Renal cortex interstitium (tissue), 15 donors: ENCODE measurements at places on chromosomes 7 and 10. TPM values are rescaled to one million over a fixed set of nuclear protein-coding genes. Genes with fewer than 3 reads are reported as not detected.

GRCh38 chr7:100563809-100564400, 9.8 kb downstream of the SAP25 start:
- DNase-seq: no peak

- DNase-seq: no peak
Measured at GRCh38 chr10:43383204-43383971, 12.0 kb downstream of the FXYD4 start.

DNA sequence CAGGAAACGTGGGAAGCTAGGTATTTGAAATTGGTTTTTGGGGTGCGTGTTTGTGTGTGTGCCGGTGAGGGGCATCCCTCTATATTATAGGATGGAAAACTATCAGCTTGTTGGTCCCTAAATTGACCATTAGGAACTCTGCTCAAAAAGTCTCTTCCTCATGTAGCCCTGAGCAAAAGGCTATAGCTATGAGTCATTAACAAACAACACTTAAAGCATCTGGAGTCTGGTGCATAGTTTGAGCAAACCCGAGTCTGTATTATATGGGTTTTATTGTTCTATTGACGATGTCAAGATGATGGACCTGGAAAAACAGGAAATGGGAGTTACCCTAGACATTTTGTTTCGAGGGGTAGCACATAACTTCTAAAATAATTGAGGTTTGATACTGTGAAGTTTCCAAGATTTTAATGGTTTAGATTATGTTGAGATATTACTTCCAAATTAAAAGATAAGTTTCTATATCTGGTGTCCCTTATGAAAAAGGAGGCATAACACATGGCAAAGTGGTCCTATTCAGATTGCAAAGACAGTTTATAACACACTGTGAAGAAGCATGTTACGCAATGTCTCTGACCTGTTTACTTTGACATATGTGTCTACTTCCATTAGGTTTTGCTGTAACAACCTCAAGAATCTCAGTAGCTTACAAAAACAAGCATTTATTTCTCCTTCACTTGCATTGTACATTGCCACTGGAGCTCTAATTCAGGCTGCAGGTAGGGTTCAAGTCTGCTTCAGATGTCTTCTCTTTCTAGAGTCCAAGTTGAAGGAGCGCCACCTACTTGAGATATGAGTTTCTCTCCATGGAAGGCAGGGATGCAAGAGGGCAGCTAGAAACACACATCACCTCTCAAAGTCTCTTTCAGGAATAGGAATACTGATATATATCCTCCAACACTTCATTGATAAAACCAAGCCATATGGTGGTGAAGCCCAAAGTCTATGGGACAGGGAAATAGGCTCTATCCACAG, 357.7 kb downstream of the PHF14 start:
- DNase-seq: no peak

GRCh38 chr10:25338271-25338670, 163.5 kb downstream of the GPR158 start:
- no peak for DNase-seq

DNA sequence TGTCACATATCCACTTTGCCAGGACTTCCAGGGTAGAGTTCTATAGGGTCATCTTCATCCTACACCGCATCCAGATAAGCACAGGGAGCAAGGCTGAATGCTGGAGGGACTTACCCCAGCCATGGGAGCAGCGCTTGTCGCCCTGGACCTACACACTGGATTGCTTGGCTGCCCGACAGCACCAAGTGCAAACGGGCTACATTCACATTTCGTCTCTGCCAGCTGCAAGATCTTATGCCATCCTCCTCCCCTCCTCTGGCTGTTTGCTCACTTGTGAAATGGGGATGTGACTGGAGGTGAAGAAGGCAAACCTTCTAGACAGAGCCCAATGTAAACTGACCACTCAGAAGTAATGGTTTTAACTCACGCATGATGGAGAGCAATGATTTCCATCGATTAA, 1.0 kb downstream of the DDC start:
- no peak for DNase-seq

- no peak for DNase-seq
Measured at GRCh38 chr10:83253011-83253671, 886.2 kb upstream of the GHITM start.

DNA sequence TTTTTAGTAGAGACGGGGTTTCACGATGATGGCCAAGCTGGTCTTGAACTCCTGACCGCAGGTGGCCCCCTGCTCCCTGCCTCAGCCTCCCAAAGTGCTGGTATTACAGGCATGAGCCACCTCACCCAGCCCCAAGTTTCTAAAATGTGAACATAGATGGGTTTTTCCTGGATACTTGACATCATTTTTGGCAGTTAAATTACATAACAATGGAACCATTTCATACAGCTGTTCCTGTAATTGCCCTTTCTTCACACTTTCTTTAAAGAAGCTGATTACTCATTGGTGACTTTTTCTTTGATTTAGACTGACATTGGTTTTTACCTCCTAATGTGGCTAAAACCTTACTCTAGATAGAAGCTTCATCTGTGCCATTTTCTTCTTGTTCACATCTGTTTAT, 5.9 kb downstream of the ZKSCAN1 start:
- no peak for DNase-seq

DNA sequence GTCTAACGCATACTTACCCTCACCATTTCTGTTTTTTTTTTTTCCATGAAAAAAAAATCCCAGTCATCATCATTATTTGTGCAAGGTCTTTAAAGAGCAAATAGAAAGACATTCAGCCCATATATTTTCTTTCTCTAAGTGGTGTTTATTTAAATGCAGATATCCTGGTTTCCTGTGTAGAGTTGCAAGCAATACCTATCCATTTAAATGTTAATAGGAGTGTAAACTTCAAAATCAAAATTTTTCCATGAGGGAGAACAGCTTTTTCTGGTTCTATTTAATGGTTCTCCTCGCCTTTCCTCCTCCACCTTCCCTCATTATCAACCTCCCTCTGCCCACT, 120.1 kb upstream of the AGK start:
- DNase-seq: no peak

- no peak for DNase-seq
Measured at GRCh38 chr10:78898341-78899097, 170.2 kb upstream of the ZMIZ1 start.

- no peak for DNase-seq
Measured at GRCh38 chr10:16887565-16887964, 70.3 kb upstream of the RSU1 start.

GRCh38 chr7:2228921-2229320, 3.8 kb downstream of the MAD1L1 start:
- no peak for DNase-seq

- DNase-seq: peak; percentile 57
Measured at GRCh38 chr10:51074238-51075028, at the start of gene PRKG1. Gene PRKG1 (plus strand): TSS chr10:51074487.

- DNase-seq: no peak
Measured at GRCh38 chr10:77685432-77685831, 47.8 kb upstream of the KCNMA1 start.

DNA sequence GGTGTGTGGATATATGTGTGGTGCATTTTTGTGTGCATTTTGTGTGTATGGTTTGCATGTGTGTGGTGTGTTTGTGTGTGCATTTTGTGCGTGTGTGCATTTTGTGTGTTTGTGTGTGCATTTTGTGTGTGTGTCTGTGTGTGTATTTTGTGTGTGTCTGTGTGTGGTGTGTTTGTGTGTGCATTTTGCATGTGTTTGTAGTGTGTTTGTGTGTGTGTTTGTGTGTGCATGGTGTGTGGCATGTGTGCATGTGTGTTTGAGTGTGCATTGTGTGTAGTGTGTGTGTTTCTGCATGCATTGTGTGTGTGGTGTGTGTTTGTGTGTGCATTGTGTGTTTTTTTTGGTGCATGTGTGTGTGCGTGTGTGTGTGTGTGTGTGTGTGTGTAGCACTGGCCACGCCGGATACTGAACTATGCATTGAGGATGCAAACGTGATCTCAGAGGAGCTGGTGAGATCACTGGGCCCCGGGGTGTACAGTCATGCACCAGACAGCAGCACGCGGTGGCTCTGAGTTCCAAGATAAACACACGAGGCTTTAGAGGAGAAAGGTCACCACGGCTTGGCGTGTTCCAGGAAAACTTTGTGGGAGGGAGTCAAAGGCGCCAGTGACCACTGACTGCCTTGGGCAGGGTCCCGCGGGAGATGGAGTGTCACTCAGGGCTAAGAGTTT, 106.6 kb upstream of the SHH start:
- DNase-seq: no peak

GRCh38 chr10:12934777-12935176, 66.7 kb downstream of the CCDC3 start:
- no peak for DNase-seq

DNA sequence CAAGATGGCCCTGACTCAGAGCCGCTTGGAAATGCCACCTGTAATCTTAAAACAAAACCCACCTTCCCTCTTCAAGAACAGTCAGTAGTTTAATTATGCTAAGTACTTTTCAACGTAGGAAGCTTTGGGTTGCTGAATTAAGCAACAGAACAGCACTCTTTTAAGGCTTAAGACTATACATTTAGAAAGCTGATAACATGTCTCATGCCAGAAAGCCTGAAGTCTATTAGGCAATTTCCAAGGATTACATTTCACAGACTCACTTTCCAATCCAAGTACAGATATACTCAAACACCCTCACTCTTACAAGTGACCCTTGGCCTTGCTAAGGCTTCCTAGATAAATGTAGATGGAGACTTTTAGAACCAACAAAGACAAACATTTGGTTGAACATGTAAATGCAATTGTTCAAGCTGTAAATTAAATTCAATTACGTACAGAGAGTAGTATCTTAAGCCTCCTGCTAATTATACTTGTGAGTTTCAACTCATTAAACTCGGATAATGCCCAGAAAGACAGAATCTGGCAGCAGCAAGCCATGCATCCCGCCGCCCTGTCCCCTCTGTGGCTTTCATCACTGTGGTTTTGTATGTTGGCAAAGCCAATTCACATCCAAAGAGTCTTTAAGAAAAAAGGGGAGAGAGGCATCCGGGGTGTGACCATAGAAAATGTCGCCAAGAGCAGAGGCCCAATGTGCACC, 283.1 kb upstream of the NRP1 start:
- DNase-seq: no peak

- DNase-seq: peak; percentile 68
Measured at GRCh38 chr7:35975851-35976454, 175.1 kb downstream of the SEPTIN7 start.

GRCh38 chr7:121138262-121138933, 149.9 kb downstream of the CPED1 start:
- no peak for DNase-seq

GRCh38 chr7:121366852-121367431, 29.2 kb downstream of the FAM3C start:
- DNase-seq: peak; percentile 21

- no peak for DNase-seq
Measured at GRCh38 chr10:43407148-43407575, 1.8 kb downstream of the HNRNPF start.

- no peak for DNase-seq
Measured at GRCh38 chr10:121998462-121998861, 9.5 kb downstream of the TACC2 start.

DNA sequence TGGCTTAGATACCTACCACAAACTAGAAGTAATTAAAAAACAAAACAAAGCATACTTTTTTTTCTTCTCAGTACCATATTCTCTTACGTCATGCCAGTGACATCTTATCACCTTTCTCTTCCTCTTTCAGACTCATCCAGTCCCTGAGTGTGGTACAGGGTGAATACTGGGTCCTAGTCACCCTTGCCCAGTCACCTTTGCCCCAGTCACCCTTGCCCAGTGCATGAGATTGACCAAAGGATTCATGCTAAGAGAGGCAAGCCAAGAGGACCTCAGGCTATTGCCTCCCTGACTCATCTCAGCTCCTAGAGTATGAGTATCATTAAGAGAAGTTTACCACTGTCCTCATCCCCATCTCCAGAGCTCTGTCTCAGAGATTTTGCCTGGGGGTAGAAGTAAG, 10.0 kb upstream of the TSPAN12 start:
- no peak for DNase-seq

DNA sequence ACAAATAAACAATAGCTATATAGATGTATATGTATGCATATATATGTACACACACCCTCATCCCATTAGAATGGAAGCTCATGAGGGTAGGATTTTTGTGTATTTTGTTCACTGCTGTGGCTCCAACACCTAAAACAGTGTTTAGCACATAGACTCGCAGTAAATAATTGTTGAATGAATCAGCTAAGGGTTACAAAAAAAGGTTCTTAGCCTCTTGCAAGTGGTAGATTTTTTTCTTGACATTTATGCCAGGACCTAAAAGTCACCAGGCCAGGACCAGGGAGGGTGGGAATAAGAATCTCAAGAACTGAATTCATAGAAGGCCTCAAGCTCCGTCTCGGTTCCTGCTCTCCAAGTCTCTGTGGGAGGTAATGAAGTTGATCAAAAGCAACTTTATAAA, 82.5 kb upstream of the CAPZA2 start:
- no peak for DNase-seq

DNA sequence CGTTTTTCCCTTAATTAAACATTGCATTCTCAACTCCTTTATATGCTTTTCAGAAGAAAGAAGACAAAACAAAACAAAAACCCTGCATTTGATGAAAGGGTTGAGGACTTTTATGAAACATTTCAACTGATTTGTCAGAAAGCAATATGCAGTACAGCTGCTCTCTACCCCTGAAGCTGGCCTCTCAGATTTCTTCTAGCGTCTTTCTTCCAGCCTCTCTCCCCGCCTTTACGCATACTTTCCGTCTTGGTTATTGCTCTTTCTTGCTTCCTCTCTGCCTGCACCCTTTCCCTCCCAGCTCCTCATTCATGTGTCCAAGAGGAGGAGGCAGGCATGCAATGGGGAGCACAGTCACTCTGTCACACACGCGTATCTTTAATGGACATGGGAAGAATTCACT, 91.0 kb upstream of the COL1A2 start:
- DNase-seq: peak; percentile 79

DNA sequence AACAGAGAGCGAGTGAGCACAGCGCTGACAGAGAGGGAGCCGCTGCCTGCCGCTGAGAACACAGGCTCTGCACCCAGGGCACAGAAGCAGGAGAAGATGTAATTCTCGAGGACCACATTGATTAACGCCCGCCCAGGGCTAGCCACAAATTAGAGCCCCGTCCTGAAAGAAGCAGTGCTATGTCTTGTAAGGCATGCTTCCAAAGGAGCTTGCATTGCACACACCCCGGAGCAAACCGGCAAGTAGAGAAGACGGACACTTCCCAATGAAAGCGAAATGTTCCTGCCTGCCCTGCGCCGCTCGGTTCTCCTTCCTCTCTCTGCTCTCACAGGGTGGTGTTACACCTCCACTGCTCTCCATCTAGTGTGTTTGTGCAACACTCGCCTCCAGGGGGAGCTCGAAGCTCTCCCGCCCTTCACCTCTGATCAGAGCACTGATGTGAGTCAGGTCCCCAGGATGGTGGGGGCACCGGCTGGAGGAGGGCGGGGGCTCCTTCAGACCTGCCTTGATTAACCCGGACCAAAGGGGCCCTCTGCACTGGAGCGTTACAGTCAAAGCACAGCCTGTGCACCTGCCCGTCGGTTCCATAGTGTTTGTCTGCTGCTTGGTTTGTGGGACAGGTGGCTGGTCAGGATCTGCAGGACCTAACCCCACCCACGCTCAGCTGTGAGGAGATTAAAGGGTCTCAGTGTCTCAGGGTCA, 316.5 kb downstream of the ADARB2 start:
- DNase-seq: peak; percentile 65

GRCh38 chr10:123275136-123275564, 120.9 kb downstream of the BUB3 start:
- no peak for DNase-seq

The LRRN3 gene
- 3.8 TPM for polyA plus RNA-seq

The FXYD4 gene
- 0.54 TPM for polyA plus RNA-seq

The PRPS1L1 gene
- polyA plus RNA-seq: not detected

The SPDYE17 gene
- not detected for polyA plus RNA-seq

The GIMAP1 gene
- 2.3 TPM for polyA plus RNA-seq

The TUBAL3 gene
- 0.06 TPM for polyA plus RNA-seq

The PNLIPRP2 gene
- polyA plus RNA-seq: not detected

The CAV2 gene
- 24.9 TPM for polyA plus RNA-seq

The ADAMTS14 gene
- 1.2 TPM for polyA plus RNA-seq
